ENCODE measurements at places on chromosomes 2 and 18.

DNA sequence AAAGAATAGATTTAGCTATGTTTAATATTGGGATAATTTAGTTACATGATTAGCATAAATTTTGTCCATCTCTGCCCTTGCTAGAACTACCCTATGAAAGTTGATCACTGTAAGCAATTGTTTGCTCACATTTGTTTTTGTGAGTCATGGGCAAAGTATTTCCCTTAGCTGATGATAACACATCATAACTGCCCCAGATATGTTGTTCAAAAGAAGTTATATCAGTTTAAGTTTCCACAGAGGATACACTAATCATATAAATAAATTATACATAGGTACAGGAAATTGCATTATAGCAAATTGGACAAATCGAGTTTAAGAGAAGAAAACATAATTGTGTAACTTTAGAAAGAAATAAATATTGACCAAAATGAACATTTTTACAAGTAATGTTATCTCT, 223.2 kb upstream of the PIK3C3 start:
- DNase-seq, result no peak

DNA sequence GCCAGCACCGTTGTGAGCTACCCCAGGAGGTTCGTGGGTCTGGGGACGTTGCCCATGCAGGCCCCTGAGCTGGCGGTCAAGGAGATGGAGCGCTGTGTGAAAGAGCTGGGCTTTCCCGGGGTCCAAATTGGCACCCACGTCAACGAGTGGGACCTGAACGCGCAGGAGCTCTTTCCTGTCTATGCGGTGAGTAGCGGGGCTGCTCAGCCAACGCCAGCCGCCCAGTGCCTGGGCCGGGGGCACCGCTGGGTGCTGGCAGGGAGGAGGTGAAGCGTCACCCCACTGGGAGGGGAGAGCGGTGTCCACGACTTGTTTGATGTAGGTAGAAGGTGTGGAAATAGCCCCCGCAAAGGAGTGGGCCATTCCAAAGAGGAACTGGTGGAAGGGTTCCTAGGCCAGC, 25.0 kb downstream of the ACMSD start:
- DNase-seq, result no peak

- DNase-seq, result no peak
Observed at GRCh38 chr2:118122594-118123281, 34.5 kb downstream of the INSIG2 start.

GRCh38 chr18:37913051-37913450, 347.5 kb upstream of the CELF4 start:
- no peak for DNase-seq

DNA sequence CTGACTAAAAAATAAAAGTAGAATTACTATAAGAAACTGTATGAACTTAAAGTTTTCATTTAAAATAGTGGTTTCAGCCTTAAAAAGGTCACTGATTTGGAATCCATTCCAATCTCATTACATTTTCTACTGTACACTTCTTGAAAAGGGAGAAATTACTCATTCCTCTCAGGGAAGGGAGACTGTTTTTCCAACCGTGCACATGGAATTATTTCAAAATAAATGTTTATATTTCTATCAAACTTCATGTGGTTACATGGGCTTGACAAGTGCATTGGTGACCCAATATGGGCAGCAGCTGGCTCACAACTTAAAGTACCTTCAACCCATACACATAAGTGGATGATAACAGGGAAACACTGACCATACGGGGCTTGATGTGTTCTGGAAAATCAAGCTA, 324.5 kb upstream of the THUMPD2 start:
- no peak for DNase-seq

DNA sequence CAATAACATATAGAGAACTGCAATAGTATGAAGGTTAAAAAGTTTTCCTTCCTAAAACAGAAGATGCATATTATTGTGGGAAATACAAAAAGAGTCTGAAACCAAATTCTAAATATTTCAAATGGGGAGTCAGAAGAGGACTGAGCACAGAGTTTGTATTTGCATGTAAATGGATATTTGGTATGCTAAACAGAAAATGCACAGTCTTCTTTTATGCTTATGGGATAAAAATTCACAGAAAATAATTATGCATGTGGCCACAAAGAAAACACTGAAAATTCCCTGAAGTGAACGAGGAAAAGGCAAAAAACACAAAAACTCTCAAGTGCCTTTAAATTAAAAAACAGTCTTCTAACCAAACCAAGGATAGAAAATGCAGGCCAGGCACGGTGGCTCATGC, 142.7 kb downstream of the NCKAP5 start:
- DNase-seq, result no peak

DNA sequence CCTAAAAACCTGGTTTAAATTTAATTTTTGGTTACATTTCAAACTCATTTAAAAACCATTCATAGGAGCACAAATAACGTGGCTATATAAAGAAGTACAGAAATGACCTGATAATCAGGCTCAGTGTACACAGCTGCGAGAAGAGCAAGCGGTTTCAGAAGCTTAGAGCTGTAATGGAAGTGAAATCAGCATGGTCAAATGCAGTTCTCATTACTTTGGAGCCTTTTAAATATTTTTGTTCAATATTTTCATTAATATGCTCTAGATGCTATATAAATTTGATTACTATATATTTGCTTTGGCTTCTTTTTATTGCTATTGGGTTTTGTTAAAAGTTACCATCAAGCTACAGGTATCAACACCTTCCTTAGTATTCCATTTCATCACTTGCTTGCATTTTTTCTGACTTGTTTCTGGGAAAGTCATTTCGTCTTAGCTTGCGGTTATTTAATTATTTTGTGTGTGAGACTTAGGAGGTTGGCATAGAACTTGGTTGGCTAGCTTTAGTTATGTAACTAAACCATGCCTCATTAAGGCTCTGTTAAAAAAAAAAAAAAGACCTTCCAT, 58.7 kb downstream of the AFTPH start:
- DNase-seq, result no peak

GRCh38 chr18:34448662-34449061, 223.9 kb upstream of the NOL4 start:
- no peak for DNase-seq

- DNase-seq, result no peak
Observed at GRCh38 chr18:24344509-24344908, 53.1 kb downstream of the OSBPL1A start.
